ENCODE measurements at places on chromosomes 2 and 18. TPM values are rescaled to one million over a fixed set of nuclear protein-coding genes. Genes with fewer than 3 reads are reported as not detected.

SERPINB12 gene
- total RNA-seq = not detected

GPAT2 gene
- 0.28 TPM for total RNA-seq

SERPINB11 gene
- total RNA-seq = not detected

SATB2 gene
- 8.4 TPM for total RNA-seq

TRIB2 gene
- total RNA-seq = 12.7 TPM

DNA sequence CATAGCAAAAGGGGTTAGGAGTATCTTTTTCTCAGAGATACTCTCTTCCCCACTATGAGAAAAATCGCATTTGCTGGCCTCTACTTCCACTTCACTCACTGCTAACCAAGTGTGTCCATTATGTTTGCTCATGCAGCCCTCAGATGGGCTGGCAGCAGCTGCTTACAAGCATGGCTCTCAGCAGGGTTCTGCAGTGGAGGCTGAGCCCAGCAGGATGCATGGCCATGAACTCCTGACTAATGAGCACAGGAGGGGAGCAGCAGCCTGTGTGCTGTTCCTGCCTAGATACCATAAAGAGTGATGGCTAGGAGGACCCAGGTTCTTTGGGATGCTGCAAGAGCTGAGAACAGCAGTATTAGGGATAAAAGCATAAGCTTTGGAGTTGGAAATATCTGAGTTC, 316.9 kb upstream of the THSD7B start:
- DNase-seq = no peak

GRCh38 chr18:11502368-11502767, 107.0 kb upstream of the SLC35G4 start:
- peak; percentile 83 for DNase-seq

DNA sequence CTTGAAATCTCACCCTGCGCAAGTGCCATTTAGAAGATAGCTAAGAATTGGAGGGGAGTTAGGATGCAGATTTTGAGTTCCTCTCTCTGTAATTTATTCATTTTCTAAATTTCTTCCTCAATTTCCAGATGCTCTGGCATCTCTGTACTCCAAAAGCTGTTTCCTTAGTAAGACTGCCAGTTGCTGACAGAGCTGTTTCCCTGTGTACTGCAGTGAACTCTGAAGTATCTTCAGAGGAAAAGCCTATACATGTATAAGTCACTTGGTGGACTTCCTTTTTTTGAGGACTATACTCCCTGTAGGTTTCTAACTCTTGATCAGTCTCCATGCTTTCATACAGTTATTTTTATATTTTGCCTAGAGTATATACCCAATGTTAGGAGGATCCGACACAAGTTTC, 1.5 kb upstream of the RESP18 start:
- DNase-seq = no peak

DNA sequence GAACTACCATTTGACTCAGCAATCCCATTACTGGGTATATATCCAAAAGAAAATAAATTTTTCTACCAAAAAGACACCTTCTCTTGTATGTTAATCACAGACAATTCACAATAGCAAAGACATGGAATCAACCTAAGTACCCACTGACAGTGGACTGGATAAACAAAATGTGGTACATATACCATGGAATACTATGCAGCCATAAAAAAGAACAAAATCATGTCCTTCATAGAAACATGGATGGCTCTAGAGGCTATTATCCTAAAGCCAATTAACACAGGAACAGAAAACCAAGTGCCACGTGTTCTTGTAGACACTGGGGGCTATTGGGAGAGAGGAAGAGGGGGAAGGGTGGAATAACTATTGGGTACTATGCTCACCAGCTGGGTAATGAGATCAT, 27.7 kb downstream of the FLACC1 start:
- DNase-seq = no peak

- no peak for DNase-seq
Measured at GRCh38 chr2:14642499-14642898, 10.0 kb downstream of the LRATD1 start.

- DNase-seq = no peak
Measured at GRCh38 chr18:21933931-21934765, 193.6 kb downstream of the MIB1 start.

DNA sequence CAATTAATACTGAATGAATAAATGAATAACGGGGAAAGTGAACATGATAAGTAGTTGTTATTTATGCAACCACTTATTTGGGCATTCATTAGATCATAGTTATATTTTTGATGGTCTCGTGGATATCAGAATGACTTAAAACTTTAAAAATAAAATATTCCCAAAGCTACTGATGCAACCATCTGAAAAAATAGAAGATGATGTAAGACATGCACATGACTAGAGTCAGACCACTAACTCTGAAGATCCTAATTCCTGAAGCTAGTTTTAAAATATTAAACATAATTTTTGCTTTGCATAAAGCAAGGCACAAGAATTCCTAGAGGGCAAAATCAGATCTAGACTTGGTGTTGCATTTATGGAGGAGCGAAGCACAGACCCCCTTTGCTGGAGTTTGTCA, 616.1 kb downstream of the IRS1 start:
- DNase-seq = peak; percentile 32

DNA sequence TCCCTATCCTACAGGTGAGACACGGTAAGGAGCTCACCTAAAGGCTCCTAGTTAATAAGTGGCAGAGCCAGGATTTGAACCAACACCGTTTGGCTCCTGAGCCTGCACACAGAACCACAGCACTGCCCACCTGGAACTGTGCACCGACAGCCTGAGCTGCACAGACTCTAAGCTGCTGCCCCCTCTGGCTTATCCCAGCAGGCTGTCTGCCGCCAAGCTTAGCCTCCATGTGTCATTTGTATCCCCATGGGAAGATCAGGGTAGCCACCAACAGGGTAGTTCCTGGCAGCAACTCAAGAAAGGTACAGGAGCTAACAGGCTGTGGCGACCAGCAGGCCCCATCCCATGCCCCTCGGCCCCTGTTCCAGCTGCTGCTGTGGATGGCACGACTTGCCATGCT, 135.7 kb downstream of the LRRC30 start:
- no peak for DNase-seq

DNA sequence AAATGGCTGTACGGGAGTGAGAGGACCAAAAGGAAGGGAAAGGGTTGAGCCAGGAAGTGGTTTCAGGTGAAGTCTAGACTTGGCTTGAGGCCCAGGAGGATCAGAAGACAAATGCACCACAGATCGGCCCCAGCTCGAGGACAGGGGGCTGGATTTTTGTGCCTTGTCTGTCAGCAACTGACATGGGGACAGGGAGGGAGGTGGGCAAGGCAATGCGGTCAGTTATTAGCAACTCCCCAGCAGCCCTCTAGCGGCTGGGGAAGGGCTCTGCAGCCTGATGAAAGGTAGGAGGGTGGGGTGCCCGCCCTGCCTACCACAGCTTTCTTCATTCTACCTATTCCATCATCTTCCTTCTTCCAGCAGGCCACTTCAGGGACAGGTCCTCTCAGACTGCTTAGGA, 50.0 kb downstream of the CPO start:
- DNase-seq = no peak

- peak; percentile 69 for DNase-seq
Measured at GRCh38 chr18:59878644-59879043, 21.2 kb upstream of the PMAIP1 start.

GRCh38 chr2:219467736-219468075, 31.0 kb upstream of the GMPPA start:
- no peak for DNase-seq

- peak; percentile 28 for DNase-seq
Measured at GRCh38 chr2:100416935-100417710, at the start of gene CHST10. TSS of gene CHST10 (minus strand) at chr2:100417668. CDS start at chr2:100406675, 10,993 bp downstream.

- no peak for DNase-seq
Measured at GRCh38 chr2:238264072-238264460, 24.2 kb upstream of the HES6 start.

- DNase-seq = no peak
Measured at GRCh38 chr2:37654932-37655841, 16.3 kb downstream of the CDC42EP3 start.

GRCh38 chr18:31723639-31723989, 37.1 kb downstream of the SLC25A52 start:
- DNase-seq = no peak

DNA sequence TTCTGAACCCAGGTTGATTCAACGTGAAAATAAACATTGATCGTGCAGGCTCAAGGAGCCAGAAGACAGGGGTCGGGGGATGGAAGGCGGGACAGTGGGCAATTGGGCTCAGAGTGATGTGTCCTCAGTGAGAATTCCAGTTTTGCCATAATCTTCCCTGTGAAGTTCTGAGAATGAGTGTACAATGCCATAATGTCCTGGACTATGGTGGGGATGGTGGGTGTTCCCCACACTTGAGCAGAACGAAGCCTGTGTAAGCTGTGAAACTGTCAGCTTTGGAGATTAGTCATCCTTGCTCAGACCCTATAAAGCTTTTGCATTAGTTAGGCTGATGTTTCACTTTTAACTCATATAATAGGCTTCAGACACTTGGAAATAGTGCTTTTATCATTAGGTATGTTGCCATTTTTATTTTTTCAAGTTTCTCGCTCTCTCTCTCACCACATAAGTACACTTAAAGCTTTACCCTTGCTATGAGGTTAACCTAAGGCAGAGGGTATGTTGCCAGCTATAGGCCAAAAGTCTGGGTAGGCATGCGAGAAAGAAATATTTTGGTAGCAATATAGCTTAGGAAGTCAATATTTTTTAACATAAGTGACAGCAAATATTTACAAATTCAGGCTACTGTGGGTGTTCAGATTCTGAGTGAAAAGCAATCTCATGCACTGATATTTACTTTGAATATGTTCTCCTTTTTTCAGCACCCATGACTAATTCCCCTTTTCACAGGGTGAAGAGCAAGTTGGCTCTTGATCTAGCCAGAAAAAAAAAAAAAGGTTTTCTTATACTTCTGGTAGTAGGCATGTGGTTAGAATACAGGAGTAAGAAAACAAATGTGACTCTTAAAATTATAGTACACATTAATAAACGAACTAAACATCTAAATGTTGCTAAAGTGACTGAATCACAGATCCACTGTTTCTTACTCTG, 47.2 kb downstream of the CDC42EP3 start:
- DNase-seq = peak; percentile 75

- peak; percentile 36 for DNase-seq
Measured at GRCh38 chr18:28177828-28178635, 1.1 kb upstream of the CDH2 start.

DNA sequence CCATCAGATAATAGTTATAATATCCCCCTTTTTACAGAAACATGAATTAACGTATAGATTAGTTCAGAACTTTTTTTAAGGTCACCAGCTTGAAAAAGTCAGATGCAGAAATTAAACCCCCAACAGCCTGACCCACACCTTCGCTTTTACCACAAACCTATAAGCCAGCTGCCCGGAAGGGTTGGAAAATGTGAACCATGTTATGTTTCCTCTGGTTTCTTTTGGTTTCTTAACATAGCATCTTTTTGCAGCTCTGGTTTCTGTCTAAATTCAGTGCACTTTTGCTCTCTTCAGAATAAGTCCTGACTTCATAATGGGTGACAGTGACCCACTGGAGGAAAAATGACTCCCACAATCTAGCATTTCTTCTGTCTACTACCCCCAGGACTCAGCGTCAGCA, 381.7 kb upstream of the DDX18 start:
- no peak for DNase-seq

- DNase-seq = no peak
Measured at GRCh38 chr2:71277536-71278103, 50.7 kb upstream of the PAIP2B start.

DNA sequence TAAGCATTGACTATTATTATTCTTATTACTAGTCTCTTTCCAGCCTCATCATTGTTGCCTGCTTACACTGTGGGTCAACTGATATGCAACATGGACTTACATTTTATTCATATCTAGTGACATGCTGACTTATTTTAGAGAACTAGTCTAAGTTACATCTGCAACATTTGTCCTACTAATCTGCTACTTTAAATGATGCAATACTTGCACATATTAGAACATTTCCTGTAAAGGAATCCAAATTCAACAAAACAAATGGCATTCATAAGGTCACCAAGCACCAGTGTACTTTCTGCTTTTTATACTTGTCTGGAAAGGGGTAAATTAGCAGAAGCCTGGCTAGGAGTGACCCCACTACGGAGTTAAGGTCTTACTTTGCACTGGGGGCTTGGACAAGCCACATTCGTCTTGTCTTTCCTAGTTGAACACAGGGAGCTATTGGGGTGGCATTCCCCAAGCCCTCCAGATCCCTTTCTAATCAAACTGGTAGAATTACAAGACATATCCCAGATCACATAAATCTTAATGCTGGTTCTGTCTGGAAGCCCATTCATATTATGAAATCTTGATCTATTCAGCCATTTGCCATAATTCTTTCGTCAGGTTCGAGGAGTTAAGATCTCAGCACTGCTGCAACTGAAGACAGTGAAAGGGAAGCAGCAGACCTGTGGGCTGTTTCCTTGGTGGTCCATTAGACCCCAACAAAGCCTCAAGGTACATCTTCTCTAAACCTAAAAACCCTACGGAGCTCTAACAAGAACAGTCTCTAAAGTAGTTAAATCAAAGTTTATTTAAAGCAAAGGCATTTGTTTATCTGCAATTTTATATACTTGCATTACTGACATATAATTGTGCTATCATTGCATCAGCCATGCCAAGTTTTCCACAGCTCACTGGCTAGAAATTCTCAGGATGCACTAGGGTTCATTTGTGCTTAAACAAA, 49.9 kb upstream of the RTN4 start:
- peak; percentile 84 for DNase-seq

- DNase-seq = no peak
Measured at GRCh38 chr2:167697194-167697593, 550.2 kb downstream of the STK39 start.

GRCh38 chr2:133421516-133422324, 146.5 kb downstream of the NCKAP5 start:
- DNase-seq = peak; percentile 66

- peak; percentile 64 for DNase-seq
Measured at GRCh38 chr2:72579591-72580180, 246.1 kb downstream of the EXOC6B start.

DNA sequence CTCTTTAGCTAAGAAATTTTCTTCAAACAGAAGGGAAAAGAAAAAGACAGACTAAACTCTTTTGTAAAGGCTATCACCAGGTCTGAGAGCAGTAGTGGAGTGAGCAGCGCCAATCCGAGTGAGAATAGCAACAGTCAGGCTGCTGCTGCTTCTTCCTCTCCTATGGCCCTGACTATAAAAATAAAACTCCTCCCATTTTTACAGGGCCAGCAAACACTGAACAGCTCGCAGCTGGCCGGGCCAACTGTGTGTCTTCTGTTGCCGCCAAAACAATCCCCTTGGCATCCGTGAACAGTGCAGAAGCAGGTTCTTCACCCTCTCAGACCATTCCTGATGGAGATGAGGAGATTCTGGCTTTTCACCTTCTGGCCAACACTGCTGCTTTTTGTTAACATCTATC, 124.5 kb downstream of the CNTNAP5 start:
- no peak for DNase-seq

GRCh38 chr2:66583881-66584280, 149.0 kb downstream of the MEIS1 start:
- DNase-seq = no peak
